ENCODE measurements at places on chromosomes 5 and 9.

DNA sequence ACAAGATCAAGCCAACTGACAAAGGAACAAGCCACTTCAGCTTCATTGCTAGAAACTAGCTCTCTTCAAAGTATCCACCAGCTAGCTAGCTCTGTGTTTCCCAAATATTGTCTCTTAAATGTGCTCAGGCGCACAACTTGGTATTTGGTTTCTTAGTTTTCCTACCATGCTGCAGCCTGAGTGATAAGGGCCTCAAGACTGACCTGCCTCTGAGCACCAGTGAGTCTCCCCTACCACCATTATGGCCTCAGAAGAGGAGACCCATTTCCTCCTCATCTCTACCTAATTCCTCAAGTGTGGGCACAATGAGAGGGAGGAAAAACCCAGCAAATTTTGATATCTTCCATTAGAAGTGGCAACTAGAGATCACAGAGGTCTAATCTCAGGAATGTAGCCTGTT is 34.6 kb upstream of the KIF2A start:
- DNase-seq, result no peak

DNA sequence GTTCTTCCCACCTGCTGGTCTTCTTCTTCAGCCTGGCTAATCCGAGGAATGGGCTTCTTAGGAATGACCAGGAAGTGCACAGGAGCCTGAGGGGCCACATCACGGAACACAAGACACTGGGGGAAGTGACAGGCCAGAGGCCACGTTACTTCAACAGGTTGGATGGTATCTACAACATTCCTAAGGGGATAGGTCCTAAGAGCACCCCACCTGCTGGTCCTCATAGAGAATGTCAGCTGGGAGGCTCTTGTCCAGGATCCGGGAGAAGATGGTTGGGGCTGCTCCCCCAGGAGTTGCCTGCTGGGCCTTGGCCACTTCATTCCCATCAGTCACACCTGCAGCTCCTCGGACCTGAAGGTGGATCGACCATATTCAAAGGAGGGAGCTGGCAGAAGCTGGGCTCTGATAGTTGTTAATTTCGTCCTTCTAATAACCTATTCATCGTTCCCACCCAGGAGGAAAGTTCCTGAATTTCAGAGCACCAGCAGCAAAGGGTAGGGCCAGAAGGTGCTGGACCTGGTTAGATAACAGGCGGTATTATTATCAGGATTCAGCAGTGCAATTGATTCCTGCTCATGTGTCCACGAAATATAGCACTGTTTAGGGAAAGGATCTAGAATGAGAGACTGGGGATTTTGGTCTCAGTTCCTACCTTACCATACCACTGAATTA is 1.3 kb downstream of the HINT2 start:
- DNase-seq, result peak; percentile 52

DNA sequence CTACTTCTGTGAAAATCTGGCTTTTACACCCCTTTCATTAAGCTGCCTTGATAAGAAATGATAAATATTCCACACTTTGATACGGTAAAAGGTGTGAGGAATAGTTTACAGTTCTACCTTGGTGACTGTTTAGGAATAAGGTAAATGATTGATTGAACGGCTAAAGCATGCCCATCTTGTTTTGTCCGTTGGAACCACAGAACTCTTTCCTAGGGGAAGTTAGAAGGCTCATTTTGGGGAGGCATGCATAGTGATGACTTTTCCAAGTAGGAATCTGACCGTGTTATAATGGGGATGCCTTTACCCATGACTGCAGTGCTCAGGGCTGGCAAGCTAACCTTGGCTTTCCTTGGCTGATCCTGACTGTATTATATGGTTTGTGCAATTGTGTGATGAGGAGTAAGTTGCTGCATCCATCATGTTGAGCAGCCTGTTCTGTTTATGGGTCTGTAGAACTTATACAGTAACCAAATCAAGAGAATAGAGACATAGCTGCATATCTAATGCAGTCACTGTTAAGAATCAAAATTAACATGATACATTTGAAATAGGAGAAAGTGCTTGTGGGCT is 24.5 kb downstream of the PCSK5 start:
- no peak for DNase-seq

GRCh38 chr5:170268153-170268689 is 29.4 kb downstream of the LCP2 start:
- no peak for DNase-seq

GRCh38 chr5:32707418-32707997 is 3.6 kb upstream of the NPR3 start:
- peak; percentile 55 for DNase-seq

DNA sequence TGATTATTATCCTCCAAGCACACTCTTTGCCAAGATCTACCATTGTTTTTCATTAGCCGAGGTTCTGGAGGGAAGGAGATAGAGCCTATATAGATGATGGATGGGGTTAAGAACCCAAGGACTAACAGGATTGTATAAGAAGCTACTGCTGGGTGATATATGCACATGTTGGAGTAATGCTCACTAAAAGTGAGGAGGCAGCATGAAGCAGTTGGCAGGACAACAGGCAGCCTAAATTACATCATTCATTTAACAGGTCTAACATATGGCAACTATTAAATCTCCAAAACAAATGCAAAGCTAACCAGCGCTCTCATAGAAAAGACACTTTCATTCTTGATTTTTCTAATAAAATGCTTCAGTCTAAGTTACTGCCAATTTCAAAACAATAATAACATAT is 293.2 kb downstream of the EPB41L4A start:
- no peak for DNase-seq

- DNase-seq, result no peak
Measured at GRCh38 chr5:52981507-52981906, 7.6 kb upstream of the ITGA2 start.
